Activated CD4-positive, alpha-beta T cell treated with anti-CD3 and anti-CD28 coated beads for 4 hours (primary cell): ENCODE measurements at places on chromosomes 12 and 14.

GRCh38 chr12:93302331-93303229, 75.1 kb upstream of the NUDT4 start:
- no peak for DNase-seq

DNA sequence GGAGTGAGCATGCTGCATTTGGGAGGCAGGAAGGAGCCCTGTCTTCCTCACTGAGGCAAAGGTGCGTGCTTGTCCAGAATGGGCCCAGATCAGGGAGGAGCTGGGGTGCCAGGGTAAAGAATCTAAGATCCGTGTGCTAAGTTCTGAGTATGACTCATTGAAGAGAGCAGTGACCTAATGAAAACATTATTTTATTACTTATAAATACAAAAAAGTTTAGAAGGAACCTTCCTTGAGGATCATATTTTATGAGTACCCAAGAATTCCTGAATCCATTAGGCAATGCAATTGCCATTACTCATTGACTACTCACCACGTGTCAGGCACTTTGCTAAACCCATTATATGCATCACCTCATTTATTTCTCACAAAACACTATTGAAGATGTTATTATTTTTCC, 264.7 kb downstream of the EGLN3 start:
- DNase-seq = no peak

- DNase-seq = no peak
Observed at GRCh38 chr12:94175763-94176668, 27.6 kb downstream of the PLXNC1 start.

- DNase-seq = no peak
Observed at GRCh38 chr14:57232006-57232405, 36.7 kb downstream of the EXOC5 start.
